ENCODE measurements at places on chromosomes 5 and 9. TPM values are rescaled to one million over a fixed set of nuclear protein-coding genes. Genes with fewer than 3 reads are reported as not detected.

The FGF1 gene
- polyA plus RNA-seq: 5.1 TPM

The IFNA8 gene
- not detected for polyA plus RNA-seq

The KCNN2 gene
- polyA plus RNA-seq: 9.6 TPM

The GRXCR2 gene
- not detected for polyA plus RNA-seq

The PKD2L2 gene
- polyA plus RNA-seq: 0.74 TPM

The SLC44A1 gene
- 16.9 TPM for polyA plus RNA-seq

The FCN1 gene
- 3.8 TPM for polyA plus RNA-seq

The DNAJA1 gene
- 78.0 TPM for polyA plus RNA-seq

The ADAMTSL1 gene
- 20.7 TPM for polyA plus RNA-seq

The GMCL2 gene
- polyA plus RNA-seq: not detected

The INSYN2B gene
- polyA plus RNA-seq: 0.19 TPM

The IFNA13 gene
- not detected for polyA plus RNA-seq

The OTP gene
- not detected for polyA plus RNA-seq

The AGPAT2 gene
- 19.1 TPM for polyA plus RNA-seq

The PCDH1 gene
- polyA plus RNA-seq: 18.8 TPM

The TLR4 gene
- polyA plus RNA-seq: 6.2 TPM

The SPATA31A3 gene
- polyA plus RNA-seq: not detected

The PCDHGA10 gene
- 1.6 TPM for polyA plus RNA-seq

The RALGPS1 gene
- 6.7 TPM for polyA plus RNA-seq

The CFAP157 gene
- polyA plus RNA-seq: 1.4 TPM

The FBLL1 gene
- 2.4 TPM for polyA plus RNA-seq

The TRPM6 gene
- 0.32 TPM for polyA plus RNA-seq

The HTR1A gene
- polyA plus RNA-seq: not detected

The TMEM252 gene
- polyA plus RNA-seq: 1.8 TPM

The BTNL3 gene
- polyA plus RNA-seq: not detected

The ZNF879 gene
- 3.4 TPM for polyA plus RNA-seq

The RORB gene
- 0.06 TPM for polyA plus RNA-seq

The OR1B1 gene
- polyA plus RNA-seq: not detected

The TEX48 gene
- polyA plus RNA-seq: not detected

The LOX gene
- polyA plus RNA-seq: 41.1 TPM

The TTLL11 gene
- polyA plus RNA-seq: 27.9 TPM

The SMIM33 gene
- polyA plus RNA-seq: not detected

The GPRIN1 gene
- 0.75 TPM for polyA plus RNA-seq

The PCDHGA7 gene
- polyA plus RNA-seq: 1.6 TPM

The ADAMTS6 gene
- 0.63 TPM for polyA plus RNA-seq

The RAB14 gene
- polyA plus RNA-seq: 51.7 TPM

The MIGA2 gene
- 20.0 TPM for polyA plus RNA-seq

The C1QTNF2 gene
- polyA plus RNA-seq: 21.0 TPM

The LIX1 gene
- polyA plus RNA-seq: 4.2 TPM

The FOXD4L3 gene
- polyA plus RNA-seq: not detected

The IFNA2 gene
- not detected for polyA plus RNA-seq

The ECM2 gene
- polyA plus RNA-seq: 18.0 TPM

The VAV2 gene
- 17.3 TPM for polyA plus RNA-seq

The SLC45A2 gene
- 0.65 TPM for polyA plus RNA-seq

The TEK gene
- 15.0 TPM for polyA plus RNA-seq

The OCLN gene
- 1.6 TPM for polyA plus RNA-seq

The COL23A1 gene
- 1.8 TPM for polyA plus RNA-seq

The PRSS3 gene
- polyA plus RNA-seq: not detected
